ENCODE measurements at places on chromosomes 6 and 20. TPM values are rescaled to one million over a fixed set of nuclear protein-coding genes. Genes with fewer than 3 reads are reported as not detected.

DNA sequence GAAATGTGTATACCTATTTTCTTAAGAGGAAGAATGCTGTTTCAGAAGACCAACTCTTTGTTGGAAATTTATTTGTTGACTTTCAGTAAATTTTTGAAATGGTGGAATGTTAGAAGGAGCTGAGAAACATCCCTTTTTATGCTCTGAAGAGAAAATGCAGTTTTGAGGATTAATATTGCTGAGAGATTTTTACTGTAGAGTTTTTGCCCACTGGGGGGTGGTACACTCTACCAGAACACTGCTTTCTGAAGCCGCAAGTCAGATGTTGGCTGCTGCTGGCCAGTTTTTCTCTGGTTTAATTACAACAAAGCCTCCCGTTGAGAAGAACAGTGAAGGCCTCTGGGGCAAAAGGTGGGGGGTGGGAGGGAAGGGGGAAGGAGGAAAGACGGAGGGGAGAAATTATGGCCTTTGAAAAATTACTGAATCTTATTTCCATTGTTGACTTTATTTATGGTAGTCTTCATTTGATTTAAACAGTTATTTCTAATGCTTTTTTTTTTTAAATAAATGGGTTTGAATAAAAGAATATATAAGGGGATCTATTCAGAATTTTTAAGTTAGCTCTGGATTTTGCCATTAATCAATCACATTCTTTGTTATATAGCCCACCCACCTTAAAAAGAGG lies 3.0 kb downstream of the FLRT3 start:
- DNase-seq = no peak

GRCh38 chr20:20334489-20334888 lies 33.4 kb upstream of the INSM1 start:
- DNase-seq = no peak

Gene SLC22A23
- polyA plus RNA-seq = 4.3 TPM

DNA sequence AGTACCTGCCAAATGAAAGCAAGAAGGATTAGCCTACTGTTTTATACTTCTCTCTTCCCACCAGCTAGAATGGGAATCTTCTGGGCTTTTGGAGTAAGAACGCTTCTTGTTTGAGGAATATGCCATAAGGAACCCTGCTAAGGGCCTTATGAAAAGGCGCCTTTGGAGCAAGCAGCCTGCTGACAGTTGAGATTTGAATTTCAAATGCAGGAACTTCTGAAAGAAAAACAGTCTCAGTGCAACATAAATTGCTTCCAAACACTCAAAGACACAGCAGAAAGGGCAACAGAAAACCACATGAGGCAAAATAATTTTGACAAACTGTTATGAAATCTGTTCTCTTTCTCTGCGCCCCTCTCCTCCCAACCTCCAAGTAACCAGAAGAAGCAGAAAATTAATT lies 149.4 kb upstream of the B3GAT2 start:
- no peak for DNase-seq

Gene MAS1
- polyA plus RNA-seq = not detected

DNA sequence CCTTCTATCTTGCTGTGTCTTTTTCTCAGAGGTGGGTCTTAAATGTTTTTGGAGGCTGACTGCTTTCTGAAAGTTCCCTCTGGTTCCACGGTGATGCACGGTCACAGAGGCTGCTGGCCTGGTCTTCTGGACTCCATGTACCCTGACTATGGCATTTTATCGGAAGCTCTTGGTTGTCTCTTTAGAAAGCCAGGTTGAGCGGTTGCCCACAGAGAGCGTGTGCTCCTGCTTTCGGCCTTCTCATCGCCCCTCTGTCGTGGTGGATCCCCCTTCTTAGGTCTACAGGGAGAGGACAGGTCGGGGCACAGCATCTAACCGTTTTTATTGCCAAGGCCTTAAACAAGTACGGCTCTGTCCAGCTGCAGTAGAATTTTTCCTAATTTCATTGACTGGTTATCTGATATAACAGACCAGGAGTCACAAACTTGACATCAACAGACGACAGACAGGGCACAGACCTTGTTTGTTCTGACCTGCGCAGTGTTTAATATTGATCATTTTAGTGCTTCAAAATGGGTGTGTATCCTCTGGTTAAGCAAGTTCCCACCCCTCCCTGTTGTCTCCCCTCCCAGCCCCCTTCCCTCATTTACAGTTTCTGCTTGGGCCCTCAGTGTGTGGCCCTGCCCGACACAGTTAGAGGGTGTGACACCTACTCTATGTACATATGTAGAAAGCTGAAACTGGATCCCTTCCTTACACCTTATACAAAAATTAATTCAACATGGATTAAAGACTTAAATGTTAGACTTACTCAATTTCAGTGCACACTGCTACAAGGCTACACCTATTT lies 24.7 kb downstream of the SYTL3 start:
- DNase-seq = no peak

Gene LRRC73
- polyA plus RNA-seq = 0.16 TPM

- DNase-seq = no peak
These were observed 4.5 kb downstream of the NRN1 start for GRCh38 chr6:6002005-6002847.

- DNase-seq = no peak
These were observed 1.4 kb upstream of the CDK19 start for GRCh38 chr6:110816677-110817076.

DNA sequence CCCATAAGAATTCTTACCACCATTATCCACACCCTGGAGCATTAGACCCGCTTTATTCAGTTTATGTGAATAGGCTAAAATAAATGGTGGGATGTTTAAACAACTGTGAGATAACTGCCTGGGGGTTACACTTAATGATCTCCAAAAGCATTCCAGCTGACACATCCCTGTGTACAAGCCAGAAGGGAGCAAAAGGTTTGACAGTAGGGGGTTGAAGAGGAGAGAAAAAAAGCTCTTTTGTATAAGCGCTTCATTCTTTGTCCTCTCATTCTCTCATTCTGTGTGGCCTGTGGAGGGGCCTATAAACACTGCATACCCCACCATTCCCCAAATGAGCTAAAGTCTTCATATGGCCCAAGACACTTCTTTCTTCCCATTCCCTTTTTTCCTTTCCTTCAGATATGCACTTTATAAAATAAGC lies 30.8 kb upstream of the COL21A1 start:
- no peak for DNase-seq

- DNase-seq = no peak
These were observed 84.9 kb upstream of the CARMIL1 start for GRCh38 chr6:25194172-25194678.

GRCh38 chr6:129599467-129599866 lies 110.5 kb downstream of the ARHGAP18 start:
- DNase-seq = no peak

DNA sequence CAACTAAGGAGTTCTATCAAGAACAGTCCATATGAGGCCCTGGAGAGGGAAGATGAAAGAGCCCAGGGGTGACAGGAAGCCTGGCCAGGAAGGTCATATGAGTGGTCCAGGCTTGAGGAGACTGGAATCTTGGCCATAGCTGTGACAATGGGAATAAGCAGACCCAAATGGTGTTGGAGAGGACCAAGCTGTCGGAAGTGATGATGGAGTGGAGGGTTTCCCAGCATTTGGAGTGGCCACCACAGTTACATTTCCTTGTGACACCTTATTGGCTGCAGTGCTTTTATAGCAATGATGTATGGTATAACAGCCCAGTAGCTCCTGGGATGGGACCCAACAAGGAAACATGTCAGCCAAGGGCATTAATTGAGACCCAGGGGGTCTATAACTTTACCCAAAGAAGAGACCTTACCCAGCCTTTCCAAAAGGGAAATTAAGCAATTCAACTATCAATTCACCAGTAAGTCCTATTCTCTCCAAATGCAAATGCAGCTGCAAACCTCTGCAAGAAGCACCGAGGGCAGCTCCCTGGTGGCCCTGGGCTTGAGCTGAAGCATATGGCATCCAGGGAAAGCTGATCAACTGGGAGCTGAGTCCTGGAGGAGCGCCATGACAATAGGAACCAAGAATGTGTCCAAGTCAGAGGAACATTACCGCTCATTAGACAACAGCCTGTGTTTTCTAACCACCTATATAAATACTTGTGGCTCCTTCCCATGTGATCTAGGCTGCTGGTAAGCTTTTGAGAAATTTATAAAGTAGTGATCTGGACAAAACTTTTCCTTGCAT lies 219.4 kb downstream of the SOD2 start:
- no peak for DNase-seq

- no peak for DNase-seq
These were observed 5.3 kb downstream of the NFYA start for GRCh38 chr6:41078101-41078500.

- no peak for DNase-seq
These were observed 11.2 kb downstream of the SLC35A1 start for GRCh38 chr6:87483929-87484328.

Gene AARS2
- 5.8 TPM for polyA plus RNA-seq

GRCh38 chr6:74073999-74074398 lies 378.0 kb downstream of the CD109 start:
- no peak for DNase-seq

DNA sequence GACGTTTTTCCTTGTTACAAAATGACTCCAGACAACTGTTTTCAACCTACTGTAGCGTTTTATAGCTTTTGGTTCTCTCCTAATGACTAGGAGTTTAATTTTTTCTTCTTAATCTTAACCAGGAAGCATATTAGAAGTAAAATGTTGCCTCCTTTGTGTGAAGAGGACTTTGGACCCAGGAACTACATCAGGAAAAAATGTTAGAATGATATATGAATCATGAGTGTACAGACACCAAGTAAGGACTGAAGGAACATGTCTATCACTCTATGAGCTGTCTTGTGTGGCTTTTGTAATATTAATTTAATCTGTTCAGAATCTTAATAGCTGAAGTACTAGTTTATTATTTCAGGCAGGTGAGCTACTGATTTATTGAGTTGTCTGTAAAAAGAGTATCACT lies 71.0 kb upstream of the MARCKS start:
- DNase-seq = no peak

GRCh38 chr6:17392978-17393891 lies at the start of gene CAP2:
CAP2 (plus strand) TSS chr6:17393595; CDS start chr6:17421556, 27,961 bp downstream.
- DNase-seq = no peak

- no peak for DNase-seq
These were observed 765.9 kb downstream of the BCKDHB start for GRCh38 chr6:80872199-80872950.

DNA sequence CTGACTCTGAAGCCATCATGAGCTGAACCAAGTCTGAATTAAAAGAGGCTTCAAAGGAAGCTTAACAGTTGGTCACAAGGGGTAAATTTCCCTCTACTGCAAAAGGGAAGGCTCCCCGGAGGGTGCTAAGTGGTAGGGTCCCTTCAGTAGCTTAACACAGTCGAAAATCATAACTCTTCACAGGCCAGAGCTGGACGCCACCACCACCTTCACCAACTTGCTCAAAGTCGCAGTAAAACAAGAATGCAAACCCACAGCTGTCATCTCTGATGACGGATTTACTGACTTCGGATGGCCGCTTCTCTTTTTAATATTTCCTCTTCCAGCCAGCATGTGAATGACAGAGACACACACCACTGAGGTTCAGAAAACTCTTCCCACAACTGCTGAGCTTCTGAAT lies 144.7 kb upstream of the FBXL4 start:
- DNase-seq = no peak

GRCh38 chr6:35068206-35068605 lies 72.9 kb downstream of the TCP11 start:
- DNase-seq = no peak

Gene SYCP2
- 0.12 TPM for polyA plus RNA-seq

GRCh38 chr6:133505681-133506080 lies 264.5 kb downstream of the EYA4 start:
- no peak for DNase-seq

Gene PTPN1
- polyA plus RNA-seq = 53.3 TPM

DNA sequence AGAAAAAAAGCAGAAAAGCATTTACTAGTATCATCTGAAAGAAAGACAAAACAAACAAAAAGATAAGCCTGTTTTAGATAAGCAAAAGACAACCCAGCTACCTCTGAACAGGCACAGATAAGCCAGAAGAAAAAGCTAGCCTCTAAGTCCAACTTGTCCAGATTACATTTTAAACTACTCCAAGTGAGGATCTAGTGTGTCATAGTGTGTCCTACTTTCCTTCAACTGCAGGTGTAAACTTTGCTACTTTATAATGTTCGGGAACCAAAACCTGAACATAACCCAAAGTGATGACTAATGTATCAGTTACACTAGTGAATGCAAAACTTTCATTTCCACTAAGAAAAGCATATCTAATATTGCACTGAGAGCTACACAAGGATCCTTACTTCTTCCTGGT lies 19.5 kb downstream of the ADNP start:
- DNase-seq = no peak
